NCI-H187 (cell line): ENCODE measurements at places on chromosomes 2 and 18.

DNA sequence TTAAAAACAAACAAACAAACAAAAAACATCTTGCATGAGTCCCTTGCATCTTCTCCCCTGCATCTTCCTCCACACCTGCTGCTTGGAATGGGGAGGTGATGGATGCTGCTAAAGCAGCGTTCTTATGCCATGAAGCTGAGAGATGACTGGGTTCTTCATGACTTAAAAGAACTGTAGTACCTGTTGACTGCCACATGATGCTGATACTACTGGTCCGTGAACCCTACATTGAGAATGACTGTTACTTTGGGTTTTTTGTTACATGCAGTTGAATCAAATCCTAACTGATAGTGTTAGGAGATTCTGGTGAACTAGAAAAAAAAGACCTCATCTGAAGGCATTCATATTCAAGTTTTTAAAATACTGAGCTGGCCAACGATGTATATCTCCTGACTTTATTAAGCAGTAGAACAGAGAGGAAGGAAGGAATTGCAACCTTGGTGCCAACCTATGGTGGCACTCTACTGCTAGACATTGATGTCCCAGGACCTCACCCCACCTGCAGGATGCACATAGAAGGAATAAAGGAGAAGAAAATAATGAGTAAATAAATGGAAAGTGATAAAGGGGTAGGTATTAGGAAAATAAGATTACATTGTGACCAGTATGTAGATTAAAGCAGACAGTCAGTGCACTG is 63.2 kb upstream of the SPAG16 start:
- DNase-seq = no peak

- no peak for DNase-seq
Observed at GRCh38 chr2:219385958-219386520, 1.7 kb downstream of the DNPEP start.

DNA sequence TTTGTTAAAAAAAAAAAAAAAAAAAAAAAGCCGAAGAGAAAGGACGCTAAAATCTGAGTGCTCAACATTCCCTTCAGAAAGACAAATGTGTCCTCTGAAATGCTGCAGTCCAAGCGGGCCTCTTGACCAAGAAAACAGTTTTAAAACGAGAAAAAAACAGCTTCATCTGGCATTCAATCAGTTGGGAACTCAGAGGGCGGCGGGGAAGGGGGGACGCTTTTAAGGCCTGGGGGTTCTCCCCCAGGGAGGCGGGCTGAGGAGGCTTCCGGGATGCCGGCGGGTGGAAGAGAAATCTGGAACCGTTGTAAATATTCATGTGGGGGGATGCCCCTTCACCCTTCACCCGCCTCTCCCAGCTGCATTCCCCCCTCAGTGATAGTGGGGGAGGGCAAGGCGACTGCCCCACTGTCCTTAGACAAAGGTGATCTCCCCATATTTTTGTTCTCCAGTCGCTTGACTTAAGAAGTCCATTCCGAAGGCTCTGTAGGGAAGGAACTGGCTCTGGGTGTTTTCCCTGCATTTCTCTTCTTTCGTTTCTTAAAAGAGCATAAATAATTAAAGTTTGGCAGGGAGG is 3.3 kb upstream of the HOXD11 start:
- DNase-seq = no peak

DNA sequence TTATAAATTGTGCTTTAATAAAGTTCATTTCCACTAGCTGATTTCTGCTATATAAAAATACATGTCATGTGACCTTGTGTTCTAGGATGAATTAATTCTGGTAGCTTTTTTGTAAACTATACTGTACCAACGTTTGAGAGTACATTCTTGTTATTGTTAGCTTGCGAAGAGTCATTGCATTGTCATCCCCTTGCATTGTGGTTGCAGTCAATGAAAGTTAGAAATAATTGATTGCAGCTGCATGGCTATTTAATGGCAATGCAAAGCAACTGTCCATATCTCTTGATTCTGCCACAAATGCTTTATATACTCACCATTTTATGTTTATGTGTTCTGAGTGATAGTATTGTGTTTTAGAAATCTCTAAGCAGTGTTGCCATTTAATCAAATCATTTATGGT is 91.6 kb downstream of the ZNF407 start:
- no peak for DNase-seq

DNA sequence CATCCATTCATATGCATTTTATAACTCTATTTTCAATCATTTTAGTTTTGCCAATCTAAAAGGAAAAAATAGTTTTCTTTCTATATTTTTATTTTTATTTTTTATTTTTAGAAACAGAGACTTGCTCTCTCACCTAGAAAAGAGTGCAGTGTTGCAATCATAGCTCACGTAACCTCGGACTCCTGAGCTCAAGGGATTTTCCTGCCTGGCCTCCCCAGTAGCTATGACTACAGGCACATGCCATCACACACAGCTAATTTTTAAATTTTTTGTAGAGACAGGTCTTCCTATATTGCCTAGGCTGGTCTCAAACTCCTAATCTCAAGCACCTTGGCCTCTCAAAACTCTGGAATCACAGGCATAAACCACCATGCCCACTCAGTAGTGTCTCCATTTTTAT is 125.5 kb upstream of the XIRP2 start:
- DNase-seq = no peak

DNA sequence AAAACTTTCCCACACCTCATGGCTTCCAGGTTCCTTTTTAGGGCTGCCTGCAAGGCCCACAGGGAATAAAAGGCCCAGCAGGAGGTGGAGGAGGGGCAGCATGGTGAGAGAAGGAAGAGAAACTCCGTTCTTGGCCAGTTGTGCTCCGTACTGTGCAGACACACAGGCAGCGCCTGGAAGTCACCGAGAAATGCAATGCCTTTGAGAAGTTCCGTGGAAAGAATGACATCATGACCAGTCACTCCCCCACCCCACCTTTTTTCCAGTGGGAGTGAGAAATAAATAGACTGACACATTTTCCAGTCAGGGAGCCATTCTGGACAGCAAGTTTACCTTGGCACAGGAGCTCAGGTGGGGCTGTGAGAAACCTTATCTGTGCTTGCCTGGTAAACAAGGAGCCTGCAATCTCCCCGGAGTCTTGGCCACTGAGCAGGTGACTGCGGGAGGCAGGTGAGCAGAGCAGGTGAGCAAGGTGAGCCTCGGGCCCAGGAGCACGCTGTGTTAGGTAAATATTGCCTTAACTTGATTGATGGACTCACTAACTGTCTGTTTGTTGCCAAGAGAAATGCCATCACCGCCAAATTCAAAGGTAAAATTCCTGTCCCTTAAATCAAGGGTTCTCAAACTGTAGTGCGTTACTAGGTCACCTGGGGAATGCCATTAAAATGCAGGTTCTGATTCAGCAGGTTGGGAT is 13.5 kb upstream of the LBH start:
- peak; percentile 70 for DNase-seq

GRCh38 chr2:127195140-127196074 is 24.7 kb downstream of the CYP27C1 start:
- DNase-seq = no peak

DNA sequence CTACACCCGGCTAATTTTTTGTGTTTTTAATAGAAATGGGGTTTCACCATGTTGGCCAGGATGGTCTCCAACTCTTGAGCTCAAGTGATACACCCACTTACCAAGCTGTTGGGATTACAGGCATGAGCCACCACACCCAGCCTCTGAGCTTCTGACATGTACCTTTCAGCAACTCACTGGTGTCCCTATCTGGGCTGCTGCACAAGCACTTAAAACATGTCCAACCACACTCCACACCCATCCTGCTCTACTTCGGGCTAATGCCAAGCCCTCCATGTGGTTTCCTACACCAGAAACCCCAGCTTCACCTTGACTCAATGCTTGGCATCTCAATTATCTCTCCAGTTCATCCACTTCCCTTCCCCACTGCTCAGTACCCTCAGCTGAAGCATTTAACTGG is 22.4 kb upstream of the ARMC9 start:
- no peak for DNase-seq

- DNase-seq = no peak
Observed at GRCh38 chr2:241944821-241945220, 75.3 kb downstream of the RTP5 start.

DNA sequence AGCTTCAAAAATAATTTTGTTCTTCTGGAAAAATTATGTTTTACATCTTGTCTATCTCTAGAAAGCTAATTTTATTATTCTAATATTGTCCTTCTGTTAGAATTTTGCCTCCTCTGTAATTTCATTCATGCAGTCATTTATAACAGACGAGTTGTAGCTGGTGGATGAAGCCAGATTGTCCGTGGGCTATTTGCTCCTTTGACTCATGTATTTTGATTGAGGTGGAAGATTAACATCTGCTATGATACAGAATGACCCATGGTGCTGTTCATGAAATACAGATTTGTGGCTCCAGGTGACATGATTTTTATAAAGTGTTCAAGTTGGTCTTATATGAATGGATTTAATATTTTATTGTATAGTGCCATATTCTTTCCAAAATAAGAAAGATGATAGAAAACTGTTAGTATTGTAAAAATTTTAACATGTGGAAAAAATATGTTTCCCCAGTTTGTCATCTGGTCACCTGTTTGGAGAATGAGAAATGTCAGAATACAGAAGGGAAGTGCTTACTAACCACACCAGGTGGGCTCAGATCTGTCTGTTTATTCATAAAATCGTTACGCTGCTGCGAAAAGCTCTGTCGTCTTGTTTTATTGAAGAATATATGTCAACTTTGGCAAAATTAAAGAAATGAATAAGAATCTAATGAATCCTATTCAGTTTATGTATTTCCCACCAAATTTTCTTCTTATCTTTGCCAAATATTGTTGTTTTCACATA is 20.4 kb upstream of the L3MBTL4 start:
- DNase-seq = no peak

GRCh38 chr18:38241736-38242135 is 676.1 kb upstream of the CELF4 start:
- DNase-seq = no peak

GRCh38 chr2:99648178-99648844 is 158.5 kb upstream of the REV1 start:
- DNase-seq = no peak

- no peak for DNase-seq
Observed at GRCh38 chr18:49376046-49376445, 84.4 kb downstream of the DYM start.

GRCh38 chr2:152383702-152384101 is 48.7 kb downstream of the FMNL2 start:
- no peak for DNase-seq

DNA sequence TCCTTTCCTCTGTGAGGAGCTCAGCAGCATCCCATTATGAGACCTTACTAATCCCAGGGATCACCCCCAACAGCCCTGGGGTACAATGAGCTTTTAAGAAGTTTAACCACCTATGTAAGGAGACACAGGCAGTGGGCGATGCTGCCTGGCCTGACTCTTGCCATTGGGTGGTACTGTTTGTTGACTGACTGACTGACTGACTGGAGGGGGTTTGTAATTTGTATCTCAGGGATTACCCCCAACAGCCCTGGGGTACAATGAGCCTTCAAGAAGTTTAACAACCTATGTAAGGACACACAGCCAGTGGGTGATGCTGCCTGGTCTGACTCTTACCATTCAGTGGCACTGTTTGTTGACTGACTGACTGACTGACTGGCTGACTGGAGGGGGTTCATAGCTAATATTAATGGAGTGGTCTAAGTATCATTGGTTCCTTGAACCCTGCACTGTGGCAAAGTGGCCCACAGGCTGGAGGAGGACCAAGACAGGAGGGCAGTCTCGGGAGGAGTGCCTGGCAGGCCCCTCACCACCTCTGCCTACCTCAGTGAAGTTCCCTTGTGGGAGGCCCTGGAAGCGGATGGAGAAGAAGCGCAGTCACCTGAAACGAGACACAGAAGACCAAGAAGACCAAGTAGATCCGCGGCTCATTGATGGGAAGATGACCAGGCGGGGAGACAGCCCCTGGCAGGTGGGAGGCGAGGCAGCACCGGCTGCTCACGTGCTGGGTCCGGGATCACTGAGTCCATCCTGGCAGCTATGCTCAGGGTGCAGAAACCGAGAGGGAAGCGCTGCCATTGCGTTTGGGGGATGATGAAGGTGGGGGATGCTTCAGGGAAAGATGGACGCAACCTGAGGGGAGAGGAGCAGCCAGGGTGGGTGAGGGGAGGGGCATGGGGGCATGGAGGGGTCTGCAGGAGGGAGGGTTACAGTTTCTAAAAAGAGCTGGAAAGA is 7.6 kb downstream of the PROC start:
- no peak for DNase-seq

DNA sequence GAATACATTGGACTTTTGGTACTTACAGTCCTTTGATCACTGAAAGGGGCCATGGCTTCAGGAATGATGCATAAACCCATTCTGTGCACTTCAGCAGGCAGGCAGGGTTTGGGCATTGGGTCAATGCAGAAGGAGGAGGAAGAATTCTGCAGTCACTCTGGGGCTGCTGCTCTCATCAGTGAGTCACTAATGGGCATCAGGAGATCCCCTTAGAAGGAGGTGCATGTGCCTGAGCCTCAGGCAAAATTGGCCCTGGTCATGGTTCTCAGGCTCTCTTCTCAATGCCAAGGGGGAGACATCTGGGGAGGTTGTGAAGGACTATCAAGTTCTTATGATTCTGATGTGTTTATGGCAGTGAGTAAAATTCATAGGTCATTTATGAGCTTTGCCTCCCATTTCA is 52.0 kb upstream of the TNP1 start:
- no peak for DNase-seq

GRCh38 chr2:18514526-18515461 is 45.7 kb downstream of the RDH14 start:
- DNase-seq = no peak
